ENCODE measurements at places on chromosomes 3 and 15. TPM values are rescaled to one million over a fixed set of nuclear protein-coding genes. Genes with fewer than 3 reads are reported as not detected.

CCDC174 gene
- 17.7 TPM for total RNA-seq

CTDSPL2 gene
- 86.9 TPM for total RNA-seq

THPO gene
- 0.88 TPM for total RNA-seq

TMEM158 gene
- 8.2 TPM for total RNA-seq

GOLGA8J gene
- total RNA-seq, result 0.12 TPM

All from metanephros (tissue), 2 donors.